Urinary bladder (tissue), 4 donors: ENCODE measurements at places on chromosomes 11 and 22.
A peak's percentile ranks its signal among the peaks of the same experiment; 100 is the strongest.

GRCh38 chr22:23828800-23829680, 9.8 kb downstream of the DERL3 start:
- DNase-seq: no peak

DNA sequence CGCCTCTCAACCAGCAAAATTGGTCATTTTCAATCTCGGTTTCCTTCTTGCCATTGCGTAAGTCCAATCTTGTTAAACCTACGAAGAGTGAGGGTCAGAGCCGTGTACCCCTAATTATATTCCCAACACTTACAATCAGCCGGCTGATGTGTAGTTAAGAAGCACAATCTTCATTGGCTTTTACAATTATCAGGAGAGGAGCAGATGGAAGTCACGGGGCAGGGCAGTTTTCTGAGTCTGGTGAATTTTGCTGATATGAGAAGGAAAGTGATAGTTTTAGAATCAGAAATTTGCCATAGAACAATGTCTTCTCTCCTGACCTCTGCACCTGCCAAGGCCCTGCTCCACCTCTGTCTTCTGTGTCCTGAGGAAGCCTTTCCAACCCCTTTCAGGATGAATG, 35.0 kb upstream of the ATXN10 start:
- no peak for DNase-seq

GRCh38 chr11:123158033-123159003, 36.7 kb downstream of the CLMP start:
- DNase-seq: no peak

- DNase-seq: no peak
Observed at GRCh38 chr22:45207981-45208664, 32.6 kb downstream of the KIAA0930 start.

DNA sequence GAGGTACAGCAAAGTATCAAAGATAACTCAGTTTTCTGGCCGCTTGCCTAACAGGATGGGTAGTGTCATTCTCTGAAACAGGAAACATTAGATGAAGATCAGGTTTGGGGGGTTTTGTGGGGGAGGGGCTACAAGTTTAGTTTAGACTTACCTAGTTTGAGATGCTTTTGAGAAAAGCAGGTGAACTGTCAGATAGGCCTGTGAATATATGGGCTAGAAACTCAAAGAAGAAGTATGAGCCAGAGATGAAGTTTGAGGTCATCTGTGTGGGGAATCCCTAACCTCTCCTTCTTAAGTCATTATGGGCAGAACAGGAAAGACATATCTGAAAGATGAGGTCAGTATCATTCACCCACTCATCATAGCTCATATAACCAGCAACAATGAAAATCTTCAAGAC, 11.9 kb downstream of the HOATZ start:
- no peak for DNase-seq

DNA sequence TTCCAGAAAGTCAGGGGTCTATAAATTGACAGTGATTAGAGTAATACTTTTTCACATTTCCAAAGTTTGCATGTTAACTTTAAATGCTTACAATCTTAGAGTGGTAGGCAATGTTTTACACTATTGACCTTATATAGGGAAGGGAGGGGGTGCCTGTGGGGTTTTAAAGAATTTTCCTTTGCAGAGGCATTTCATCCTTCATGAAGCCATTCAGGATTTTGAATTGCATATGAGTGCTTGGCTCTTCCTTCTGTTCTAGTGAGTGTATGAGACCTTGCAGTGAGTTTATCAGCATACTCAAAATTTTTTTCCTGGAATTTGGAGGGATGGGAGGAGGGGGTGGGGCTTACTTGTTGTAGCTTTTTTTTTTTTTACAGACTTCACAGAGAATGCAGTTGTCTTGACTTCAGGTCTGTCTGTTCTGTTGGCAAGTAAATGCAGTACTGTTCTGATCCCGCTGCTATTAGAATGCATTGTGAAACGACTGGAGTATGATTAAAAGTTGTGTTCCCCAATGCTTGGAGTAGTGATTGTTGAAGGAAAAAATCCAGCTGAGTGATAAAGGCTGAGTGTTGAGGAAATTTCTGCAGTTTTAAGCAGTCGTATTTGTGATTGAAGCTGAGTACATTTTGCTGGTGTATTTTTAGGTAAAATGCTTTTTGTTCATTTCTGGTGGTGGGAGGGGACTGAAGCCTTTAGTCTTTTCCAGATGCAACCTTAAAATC, 5.3 kb downstream of the MALAT1 start:
- peak; percentile 59 for DNase-seq

GRCh38 chr11:47983464-47984397, 3.4 kb downstream of the PTPRJ start:
- no peak for DNase-seq

DNA sequence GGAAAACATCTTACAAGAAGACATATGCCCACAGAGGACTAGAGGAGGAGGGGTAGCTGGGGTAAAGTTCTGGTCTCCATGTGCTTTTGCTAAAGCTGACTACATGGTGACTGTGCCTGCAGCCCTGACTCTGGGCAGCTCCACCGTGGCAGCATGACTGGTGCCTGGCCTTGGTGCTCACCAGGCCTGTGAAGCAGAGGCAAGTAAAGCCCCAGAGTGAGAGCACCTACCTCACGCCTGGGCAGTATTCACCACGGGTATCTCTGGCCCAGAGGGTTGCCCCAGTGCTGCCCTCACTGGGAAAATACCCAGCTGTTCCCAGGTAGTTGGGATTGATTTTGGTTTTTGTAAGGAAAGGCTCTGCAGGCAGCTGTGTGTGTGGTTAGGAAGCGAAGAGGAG, 78.3 kb downstream of the CTTN start:
- DNase-seq: no peak

DNA sequence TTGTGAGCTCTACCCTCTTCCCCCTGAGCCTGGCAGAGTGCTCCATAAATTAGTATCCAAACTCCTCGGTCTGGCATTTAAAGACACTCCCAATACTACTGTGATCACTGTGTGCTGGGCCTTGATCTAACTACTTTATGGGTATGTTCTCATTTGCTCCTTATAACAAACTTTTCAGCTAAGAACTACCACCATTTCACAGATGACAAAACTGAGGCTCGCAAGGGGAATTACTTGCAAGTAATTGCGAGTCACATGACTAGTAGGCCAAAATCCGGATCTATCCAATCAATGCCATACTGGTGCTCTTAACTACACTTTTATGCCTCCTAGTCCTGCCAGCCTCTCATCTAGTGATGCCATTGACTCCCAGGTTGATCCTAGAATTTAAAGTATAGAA, 3.6 kb downstream of the THOC5 start:
- no peak for DNase-seq

DNA sequence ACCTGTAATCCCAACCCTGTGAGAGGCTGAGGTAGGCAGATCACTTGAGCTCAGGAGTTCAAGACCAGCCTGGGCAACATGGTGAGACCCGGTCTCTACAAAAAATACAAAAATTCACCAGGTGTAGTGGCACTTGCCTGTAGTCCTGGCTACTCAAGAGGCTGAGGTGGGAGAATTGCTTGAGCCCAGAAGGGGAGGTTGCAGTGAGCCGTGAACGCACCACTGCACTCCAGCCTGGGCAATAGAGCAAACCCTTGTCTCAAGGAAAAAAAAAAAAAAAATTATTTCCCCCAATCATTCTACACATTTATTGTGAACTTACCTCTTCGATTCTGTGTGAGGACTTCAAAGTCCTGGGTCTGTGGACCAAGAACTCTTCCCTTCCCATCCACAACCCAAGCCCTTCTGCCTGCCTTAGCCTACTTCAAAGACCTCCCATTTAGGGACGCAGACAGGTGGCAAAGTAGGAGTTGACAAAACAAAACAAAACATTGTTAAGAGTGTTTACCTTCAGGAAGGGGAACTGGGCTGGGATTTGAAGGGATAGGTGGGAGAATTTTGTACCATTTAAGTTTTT, 3.8 kb upstream of the WEE1 start:
- DNase-seq: no peak

DNA sequence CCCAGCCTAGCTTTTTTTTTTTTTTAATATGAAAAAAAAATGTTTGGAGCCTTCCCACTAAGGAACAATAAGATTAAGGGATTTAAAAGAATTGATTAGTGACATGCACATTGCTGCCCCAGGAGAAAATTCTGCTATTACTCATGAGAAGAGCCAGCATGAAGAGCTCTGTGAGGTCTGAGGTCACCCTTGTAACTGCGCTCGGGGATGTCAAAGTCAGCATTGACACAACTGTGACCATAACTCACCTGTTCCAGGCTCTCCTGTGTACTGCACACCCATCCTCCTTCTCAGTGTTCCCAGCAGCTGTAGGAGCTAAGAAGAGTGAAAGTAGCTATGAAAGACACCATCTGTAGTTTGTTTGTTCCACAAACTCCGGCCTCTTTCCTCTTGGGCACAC, 109.8 kb upstream of the FGF3 start:
- DNase-seq: no peak

DNA sequence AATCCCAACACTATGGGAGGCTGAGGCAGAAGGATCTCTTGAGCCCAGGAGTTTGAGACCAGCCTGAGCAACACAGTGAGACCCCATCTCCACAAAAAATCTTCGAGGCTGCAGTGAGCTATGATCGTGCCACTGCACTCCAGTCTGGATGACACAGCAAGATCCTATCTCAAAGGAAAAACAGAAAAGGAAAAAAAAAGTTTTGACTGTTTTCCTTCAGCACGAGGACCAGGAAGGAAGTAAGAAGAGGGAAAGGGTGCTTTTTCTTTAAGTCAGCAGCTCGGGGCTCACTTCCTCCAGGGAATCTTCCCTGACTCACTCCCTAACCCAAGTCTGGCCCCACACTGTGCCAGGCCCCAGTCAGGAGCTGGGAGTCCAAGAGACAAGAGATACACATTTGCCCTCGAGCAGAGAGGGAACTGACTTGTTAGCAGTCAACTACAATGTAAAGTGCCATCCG, 14.2 kb downstream of the ARRB1 start:
- DNase-seq: no peak

GRCh38 chr11:64259533-64260067, 8.3 kb downstream of the PLCB3 start:
- DNase-seq: no peak

GRCh38 chr11:27468209-27468994, 4.2 kb downstream of the LGR4 start:
- DNase-seq: no peak

GRCh38 chr22:22520020-22520656, at the start of gene ZNF280A:
ZNF280A (minus strand) TSS chr22:22520270; CDS start chr22:22515630, 4,640 bp downstream.
- no peak for DNase-seq

- DNase-seq: no peak
Observed at GRCh38 chr11:69048031-69048693, 570 bp upstream of the TPCN2 start.

- no peak for DNase-seq
Observed at GRCh38 chr11:112878033-112878601, 83.1 kb upstream of the NCAM1 start.

GRCh38 chr11:45396394-45396793, 110.3 kb upstream of the SYT13 start:
- DNase-seq: no peak
